ENCODE measurements at places on chromosomes 2 and 18.
A peak's percentile ranks its signal among the peaks of the same experiment; 100 is the strongest.

DNA sequence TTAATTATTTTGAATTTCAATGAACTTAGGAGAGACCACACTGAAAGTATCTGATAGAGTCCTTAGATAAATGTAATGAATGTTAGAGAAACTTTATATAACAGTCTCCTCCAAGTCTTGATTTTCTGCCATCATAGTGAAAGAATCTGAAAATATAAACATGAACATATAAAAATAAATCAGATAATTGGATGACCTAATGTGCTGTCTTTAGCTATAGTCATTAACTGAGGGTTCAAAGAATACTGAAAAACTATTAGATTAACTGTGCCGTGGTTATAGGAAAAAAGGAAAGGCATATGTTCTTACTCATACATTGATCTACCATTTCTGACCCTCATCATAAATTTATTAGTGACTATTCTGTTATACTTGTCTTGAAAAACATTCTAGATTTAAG, 47.0 kb upstream of the SPAG16 start:
- DNase-seq, result no peak

- peak; percentile 38 for DNase-seq
These were observed 69.3 kb upstream of the MEX3C start for GRCh38 chr18:51266773-51267172.

- peak; percentile 87 for DNase-seq
These were observed 76.4 kb downstream of the LTBP1 start for GRCh38 chr2:33022989-33023727.

GRCh38 chr2:4130651-4131050, 427.3 kb downstream of the DCDC2C start:
- no peak for DNase-seq

DNA sequence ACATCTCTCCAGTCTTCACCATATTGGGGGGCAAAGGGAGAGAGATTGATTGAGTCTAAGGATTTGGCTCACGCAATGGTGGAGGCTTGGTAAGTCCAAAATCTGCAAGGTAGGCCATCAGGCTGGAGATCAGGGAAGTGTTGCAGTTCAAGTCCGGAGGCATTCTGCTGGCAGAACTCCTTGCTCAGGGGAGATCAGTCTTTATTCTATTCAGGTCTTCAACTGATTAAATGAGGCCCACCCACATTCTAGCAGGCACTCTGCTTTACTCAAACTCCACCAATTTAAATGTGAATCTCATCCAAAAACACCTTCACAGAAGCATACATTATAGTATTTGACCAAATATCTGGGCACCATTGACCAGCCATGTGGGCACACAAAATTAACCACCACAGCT, 21.4 kb downstream of the SMYD1 start:
- no peak for DNase-seq

DNA sequence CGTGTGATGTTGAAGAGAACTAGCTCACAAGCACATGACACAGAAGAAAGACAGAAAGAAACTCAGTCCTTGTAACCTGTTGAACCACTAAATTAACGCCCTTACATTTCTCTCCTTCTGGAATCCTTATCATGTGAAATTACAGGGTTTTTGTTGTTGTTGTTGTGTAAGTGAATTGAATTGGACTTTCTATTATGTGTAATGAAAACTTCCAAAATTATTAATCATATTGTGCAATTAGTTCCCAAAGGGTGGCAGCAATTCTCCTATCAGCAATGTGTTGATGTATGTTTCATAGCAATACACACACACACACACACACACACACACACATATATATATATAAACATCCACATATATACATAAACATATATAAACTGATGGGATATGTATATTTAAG, 402.2 kb upstream of the TCF4 start:
- DNase-seq, result no peak

DNA sequence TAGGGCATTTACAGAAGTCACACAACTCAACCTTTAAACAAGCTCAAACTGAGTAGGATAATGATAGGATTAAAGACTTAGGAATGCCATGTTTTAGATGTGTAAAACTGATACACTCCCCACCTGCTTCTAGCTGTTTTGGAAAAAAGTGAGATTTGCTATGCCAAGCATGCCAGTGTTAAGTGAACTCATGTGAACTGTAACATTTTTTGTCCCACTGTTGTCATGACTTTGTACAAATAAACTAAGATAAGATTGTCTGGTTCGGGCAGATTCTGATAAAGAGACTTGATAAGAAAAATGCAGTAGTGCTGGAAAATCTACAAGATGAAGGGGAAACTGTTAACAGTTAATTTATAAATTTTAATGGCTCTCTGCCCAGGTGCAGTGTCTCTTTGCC, 66.5 kb downstream of the GLS start:
- no peak for DNase-seq

GRCh38 chr2:39119732-39120520, 925 bp downstream of the SOS1 start:
- peak; percentile 44 for DNase-seq

DNA sequence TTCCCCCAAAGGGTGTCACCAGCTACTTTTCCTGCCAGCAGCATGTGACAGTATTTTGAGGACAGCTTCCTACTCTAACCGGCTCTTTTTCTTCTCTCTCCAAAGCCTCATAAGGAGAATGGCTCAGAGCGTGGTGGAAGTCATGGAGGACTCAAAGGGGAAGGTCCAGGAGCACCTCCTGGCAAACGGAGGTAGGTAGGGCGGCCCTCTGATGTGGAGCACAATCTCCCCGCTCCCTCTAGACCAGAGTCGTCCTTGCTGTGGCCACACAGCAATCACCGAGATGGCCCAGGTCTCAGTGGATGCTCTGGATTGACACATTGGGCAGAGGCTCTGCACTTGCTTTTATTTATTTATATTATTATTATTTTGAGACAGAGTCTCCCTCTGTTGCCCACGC, 32.4 kb downstream of the ATP6V1C2 start:
- DNase-seq, result no peak

DNA sequence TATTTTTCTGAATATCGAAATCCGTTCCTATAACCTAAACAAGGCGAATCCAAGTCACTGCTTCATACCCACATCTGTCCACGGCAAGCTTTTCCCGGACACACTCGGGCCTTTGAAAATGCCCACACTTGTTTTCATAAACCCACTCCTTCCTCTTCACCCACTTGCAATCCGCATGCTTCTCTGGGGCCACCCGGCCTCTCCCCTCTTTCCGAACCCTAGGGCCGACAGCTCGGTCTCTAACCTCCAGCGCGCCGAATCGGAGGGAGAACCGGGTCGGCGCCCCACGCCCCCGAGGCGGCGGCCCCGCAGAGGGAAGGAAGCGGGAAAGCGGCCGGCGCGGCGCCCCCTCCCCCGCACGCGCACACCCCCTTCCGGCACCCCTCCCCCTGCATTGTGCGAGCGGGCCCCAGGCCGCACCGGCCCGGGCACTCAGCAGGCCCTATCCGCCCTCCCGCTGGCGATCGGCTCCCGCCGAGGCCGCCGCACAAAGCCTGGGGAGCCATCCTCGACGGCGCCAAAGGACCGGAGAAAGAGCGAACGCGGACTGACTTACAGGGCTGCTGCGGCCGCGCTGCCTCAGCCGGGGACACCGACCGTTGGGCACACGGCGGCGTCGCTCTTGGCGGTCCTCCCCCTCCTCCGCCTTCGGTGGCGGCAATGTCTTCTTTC, 467 bp downstream of the PUM2 start:
- DNase-seq, result peak; percentile 52

GRCh38 chr2:176463546-176463945, 194.3 kb downstream of the MTX2 start:
- no peak for DNase-seq

GRCh38 chr2:118973542-118973951, 31.6 kb downstream of the MARCO start:
- no peak for DNase-seq

DNA sequence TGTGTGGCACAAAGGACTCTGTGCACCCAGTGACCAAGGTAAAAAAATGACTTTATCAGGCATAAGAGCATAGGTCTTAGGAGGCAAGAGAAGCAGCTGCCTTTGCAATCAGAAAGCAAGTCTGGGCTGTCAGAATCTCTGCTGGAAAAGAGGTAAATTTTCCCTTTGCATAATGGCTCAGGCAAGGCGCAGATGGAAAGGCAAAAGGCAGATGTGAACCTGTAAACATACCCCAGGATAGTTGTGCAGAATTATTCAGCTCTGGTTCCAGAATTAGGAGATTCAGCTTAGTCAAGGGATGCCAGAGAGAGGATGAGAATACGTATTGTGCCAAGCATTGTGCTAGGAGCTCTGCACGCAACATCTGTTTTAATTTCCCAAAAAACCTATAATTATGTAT, 258.7 kb downstream of the CLIP4 start:
- no peak for DNase-seq

DNA sequence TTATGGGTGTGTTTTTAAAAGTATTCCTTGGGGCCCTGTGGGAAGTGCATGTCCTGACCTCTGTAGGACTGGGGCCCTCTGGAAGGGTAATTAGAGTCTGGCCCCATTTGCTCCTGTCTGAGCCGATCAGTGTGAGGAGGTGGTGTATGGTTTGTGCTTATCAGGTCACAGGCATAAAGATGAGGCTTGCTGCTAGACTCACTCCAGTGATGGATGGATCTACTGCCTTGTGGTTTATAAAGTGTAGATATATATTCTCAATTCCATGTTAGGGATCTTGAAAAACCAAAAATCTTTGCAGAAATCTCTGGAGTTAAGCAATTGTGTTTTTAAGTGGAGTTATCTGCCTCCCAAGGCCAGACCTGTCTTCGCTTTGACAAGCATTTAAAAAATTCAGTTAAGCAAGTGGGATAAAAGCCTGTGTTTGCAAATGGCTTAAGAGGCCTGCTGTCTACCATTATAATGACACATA, 182.4 kb downstream of the PTPRM start:
- DNase-seq, result no peak

DNA sequence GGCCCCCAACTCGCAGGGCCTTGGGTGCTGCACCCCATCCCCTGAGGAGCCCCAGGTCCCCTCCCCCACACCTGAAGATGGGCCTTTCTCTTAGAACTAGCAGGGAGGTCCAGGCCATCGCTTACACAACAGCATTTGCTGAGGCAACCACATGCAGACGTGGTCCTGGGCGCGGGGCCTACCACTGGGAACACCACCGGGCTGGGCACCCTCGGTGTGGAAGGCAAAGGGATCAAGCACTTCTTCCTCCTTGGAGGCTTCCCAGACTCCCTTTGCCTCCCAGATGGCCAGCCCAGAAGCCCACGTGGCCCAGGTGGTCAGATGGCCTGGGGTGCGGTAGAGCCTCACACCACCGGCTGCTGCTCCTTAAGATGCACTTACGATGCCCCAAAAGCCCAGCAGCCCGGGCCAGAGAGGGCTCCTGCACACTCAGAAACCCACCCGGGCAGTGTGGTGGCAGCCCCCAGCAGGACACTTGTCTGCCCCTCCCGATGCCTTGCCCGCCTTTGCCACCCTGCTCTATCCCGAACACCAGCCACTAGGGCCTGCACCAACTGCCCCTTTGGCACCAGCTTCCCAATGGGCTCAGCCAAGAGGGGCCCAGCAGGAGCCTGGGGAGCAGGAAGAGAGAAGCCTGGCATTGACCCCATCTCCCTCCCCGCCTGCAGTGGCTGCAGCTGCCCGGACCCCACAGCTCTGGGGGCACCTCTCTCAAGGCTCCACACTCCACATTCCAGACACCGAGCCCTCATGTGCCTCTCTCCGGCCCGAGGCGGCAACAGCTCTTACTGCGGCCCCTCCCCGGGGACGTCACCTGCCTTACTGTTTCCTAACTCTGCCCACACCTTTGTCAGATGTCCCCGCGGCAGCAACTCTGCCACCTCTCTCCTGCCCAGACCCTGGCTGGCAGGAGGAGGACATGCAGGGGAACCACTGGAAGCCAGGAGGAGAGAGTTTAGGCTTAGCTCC, 13.9 kb upstream of the MLPH start:
- DNase-seq, result no peak

DNA sequence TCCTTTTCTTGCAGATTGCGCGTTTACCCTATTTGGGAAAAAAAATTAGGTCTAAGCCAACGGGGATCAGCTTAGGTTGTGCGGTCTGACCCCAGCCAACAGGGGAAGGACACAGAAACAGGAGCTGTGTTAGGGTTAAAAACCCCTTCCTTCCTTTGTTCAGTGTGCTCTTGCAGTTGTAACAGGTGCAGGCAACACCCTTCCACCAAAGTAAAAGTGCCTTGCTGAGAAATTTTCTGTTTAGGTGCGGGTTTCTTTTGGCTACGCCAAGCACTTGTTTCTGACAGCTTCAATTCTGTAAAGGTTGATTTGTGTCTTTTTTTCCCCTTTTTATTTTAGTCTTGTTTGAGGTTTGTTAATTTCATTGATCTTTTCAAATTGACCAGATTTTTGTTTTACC, 92.5 kb downstream of the PTPN4 start:
- DNase-seq, result no peak

- peak; percentile 77 for DNase-seq
These were observed 267.8 kb upstream of the EPAS1 start for GRCh38 chr2:46029332-46029811.

- DNase-seq, result no peak
These were observed 52.5 kb downstream of the CCDC74A start for GRCh38 chr2:131580187-131580586.

- DNase-seq, result no peak
These were observed 284.7 kb downstream of the CYP26B1 start for GRCh38 chr2:71862921-71863320.

- DNase-seq, result no peak
These were observed 580.8 kb downstream of the ERBB4 start for GRCh38 chr2:211957799-211958198.

GRCh38 chr18:35999925-36000324, 27.4 kb downstream of the RMP24 start:
- DNase-seq, result no peak

GRCh38 chr18:58119819-58120218, 75.8 kb downstream of the NEDD4L start:
- DNase-seq, result no peak

GRCh38 chr2:1612391-1613077, 131.8 kb downstream of the PXDN start:
- DNase-seq, result no peak

- peak; percentile 15 for DNase-seq
These were observed 230.4 kb upstream of the SPRED2 start for GRCh38 chr2:65662654-65663432.

DNA sequence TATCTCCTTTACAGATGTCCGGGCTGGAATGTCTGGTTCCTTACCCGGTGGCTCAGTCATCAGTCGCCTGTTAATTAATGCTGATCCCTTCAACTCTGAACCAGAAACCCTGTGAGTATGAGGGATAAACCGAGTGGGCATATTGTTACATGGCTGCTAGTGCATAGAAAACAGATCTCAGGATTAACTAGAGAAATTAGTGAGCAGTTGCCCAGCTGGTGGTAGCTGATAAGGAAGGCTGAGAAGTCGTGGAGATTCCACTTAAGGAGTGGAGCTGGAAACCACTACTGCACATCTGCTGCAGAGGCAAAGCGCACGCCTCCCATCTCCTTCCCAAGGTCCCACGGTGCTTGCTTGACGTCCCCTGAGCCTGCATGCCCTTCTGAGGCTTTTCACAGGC, 97.7 kb downstream of the DGKD start:
- no peak for DNase-seq

GRCh38 chr2:68185541-68186164, 28.0 kb downstream of the PNO1 start:
- peak; percentile 15 for DNase-seq
